ENCODE measurements at places on chromosomes 12 and 14.

GRCh38 chr12:32486158-32486557, 86.8 kb downstream of the FGD4 start:
- no peak for DNase-seq

DNA sequence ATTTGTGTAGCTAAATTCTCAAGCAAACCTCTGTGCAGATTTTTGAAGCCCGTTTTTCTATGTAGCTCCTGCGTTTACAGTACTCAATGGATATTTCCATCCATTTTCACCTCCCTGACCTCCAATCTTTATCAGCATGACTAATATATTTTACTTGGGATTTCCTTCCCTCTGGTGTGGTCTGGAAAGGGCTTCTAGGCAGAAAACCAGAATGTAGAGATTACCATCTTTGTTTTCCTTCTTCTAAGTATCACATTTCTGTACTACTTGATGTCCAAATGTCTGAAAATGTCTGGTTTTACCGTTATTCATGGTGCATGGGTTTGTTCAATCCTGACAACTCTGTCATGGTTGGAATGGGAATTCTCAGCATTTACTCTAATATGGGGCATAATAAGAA, 907.6 kb upstream of the FLRT2 start:
- peak; percentile 50 for DNase-seq

- DNase-seq = no peak
These were observed 9.0 kb upstream of the RNU6-7 start for GRCh38 chr14:32192712-32193373.

DNA sequence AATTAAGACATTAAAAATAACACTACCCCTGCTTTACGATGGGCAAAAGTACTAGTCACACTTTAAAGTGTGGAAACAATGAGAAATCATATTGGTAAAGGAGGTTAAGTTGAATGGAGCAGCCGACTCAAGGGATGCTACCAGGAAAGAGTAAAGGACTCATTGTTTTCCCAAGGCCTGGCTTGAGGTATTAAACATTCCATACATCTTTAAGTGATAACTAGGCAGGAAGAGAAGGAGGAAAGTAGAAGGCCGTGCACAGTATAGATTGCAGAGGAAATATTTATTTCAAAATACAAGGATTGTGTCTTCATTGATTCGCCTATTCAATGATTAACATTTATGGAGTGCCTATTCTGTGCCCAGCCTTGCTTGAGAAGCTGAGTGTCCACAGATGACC, 20.6 kb upstream of the YARS2 start:
- no peak for DNase-seq

GRCh38 chr14:65170318-65170717, 68.0 kb upstream of the MAX start:
- no peak for DNase-seq

DNA sequence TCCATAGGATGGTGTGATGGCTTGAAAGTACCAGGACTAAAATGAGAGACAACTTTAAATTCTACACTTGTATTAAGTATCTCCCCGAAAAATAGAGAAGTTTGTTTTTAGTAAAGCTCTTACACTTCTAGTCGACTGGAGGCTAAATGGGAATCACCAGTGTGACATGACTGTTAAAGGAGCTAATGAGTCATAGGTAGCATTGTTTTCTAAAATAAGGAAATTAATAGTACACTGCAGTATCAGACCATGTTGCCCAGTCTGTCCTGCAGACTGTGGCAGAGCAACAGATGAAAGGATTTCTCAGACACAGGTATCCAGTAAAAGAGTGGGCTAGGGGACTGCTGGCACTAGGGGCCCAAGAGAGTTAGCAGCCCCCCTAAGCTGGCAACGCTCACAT, 140.1 kb downstream of the TMEM117 start:
- no peak for DNase-seq

- DNase-seq = no peak
These were observed 368.9 kb upstream of the TMPO start for GRCh38 chr12:98146487-98146886.

DNA sequence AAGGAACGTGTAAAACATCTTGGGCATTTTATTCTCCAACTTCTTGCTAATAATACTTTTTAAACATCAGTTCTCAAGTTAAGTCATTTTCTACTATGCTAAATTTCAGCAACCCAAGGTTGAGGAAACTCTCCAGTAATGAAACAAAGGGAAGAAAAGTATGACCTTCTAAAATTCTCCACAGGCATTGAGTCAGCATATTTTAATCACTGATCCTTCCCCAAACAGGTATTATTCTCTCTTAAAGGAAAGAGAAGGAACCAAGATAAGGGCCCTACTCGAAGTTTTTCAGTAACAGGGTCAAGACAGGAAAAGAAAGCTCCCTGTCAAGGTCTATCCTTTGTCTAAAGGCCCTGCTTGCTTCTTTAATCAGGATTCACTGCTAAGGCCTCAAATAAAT, 3.0 kb downstream of the KICS2 start:
- DNase-seq = no peak

DNA sequence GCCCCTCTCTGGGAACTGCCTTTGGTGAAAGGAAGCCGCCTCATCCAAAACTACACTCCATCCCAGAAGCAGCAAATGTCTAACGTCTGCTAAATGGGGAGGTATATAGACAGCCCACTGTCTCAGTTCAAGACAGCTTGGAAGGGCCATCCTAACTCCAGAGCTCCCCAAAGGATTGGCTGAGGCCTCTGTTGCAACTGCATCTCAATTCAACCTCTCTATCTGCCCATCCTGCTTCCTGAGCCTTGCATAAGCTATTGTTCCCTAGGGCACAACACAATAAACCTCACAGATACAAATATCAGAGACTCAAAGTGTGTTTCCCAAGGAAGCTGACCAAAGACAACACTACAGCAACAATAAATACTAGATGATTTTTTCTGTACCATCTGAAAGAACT, 495.2 kb upstream of the SOX5 start:
- no peak for DNase-seq

GRCh38 chr14:78608998-78609787, 439.0 kb downstream of the NRXN3 start:
- DNase-seq = no peak

DNA sequence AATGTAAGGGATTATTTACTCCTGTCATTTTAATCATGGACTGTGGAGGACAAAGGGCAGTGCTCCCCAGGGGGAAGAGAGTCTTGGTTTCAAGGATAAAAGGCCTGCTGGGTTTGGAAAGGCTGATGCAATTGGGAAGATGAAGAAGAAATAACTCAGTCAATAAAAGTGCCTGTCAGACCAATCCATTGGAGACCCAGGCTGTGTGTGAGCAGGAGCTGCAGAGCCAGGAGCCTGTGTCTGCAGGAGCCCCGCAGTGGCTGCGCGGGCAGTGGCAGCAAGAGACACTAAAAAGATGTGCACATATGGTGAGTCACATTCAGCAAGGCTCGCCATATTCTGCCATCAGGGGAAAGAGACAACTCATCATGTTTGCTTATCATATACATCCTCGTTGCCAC, 90.4 kb downstream of the CRACR2A start:
- no peak for DNase-seq

- no peak for DNase-seq
These were observed 697 bp upstream of the DNAJC14 start for GRCh38 chr12:55829967-55830600.

DNA sequence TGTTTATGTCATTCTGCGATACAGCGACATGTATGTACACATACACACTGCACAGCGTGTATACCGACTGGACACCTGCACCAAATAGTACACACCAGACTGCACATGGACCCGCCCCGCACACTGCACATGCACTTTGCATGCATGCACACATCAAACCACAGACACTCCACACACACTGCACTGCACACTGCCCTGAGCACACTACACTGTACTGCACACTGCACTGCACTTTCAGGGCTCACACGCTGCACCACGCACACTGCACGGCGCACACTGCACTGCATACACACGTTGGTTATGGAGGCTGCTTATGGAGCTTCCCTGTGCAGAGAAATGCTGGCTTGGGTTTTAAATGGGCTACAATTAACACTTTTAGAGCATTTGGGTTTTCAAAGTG, 1.6 kb downstream of the PAPLN start:
- DNase-seq = no peak

- no peak for DNase-seq
These were observed 7.4 kb downstream of the TTC6 start for GRCh38 chr14:37602605-37603453.

GRCh38 chr14:68380329-68380741, 412.5 kb downstream of the ZFP36L1 start:
- no peak for DNase-seq

GRCh38 chr14:102772781-102773570, 4.3 kb upstream of the TRAF3 start:
- no peak for DNase-seq

Data from HS-27A (cell line).